ENCODE measurements at places on chromosomes 6 and 20.

- peak; percentile 74 for DNase-seq
Observed at GRCh38 chr6:16769131-16769985, 8.1 kb upstream of the ATXN1 start.

- no peak for DNase-seq
Observed at GRCh38 chr20:56431471-56431870, 19.4 kb downstream of the CASS4 start.

- no peak for DNase-seq
Observed at GRCh38 chr20:44990425-44990824, 24.1 kb downstream of the STK4 start.

DNA sequence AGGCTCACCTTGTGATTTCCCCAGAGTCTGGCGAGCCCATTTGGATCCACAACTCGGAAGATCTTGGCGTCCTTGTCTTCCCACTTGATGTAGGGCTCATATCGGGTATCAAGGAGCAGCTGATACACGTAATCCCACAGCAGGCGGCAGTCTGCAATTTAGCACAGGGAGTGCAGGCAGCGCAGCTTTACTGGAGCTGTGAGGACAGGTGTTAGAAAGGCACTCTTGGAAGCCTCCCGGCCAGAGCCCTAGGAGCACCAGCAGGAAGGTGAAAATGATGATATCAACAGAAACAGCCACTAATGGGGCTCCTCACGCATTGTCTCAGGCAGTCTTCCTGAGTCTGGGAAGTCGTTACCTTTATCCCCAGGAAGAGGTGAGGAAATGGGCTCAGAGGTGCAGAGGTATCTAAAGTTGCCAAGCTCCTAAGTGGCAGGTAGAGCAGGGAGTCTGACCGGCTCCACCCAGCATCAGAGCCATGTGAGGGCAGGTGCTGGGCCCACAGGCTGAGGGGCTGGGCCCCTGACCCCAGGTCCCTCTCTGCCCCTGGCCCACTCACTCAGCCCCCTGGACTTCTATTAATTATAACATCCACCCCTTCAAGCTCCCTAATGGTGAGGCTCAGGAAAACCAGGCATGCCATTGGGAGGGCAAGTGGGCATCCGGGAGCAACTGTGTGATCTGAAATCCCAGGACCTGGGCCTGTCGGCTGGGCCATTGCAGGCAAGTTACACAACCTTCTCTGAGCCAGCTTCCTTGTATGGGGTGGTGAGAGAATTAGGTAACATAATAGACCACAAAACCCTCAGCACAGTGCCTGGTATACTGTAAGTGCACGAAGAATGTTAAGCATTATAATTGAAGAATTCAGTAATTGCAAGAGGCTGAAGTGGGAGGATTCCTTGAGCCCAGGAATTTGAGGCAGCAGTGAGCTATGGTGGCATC lies 18.3 kb downstream of the ETV7 start:
- DNase-seq = no peak

DNA sequence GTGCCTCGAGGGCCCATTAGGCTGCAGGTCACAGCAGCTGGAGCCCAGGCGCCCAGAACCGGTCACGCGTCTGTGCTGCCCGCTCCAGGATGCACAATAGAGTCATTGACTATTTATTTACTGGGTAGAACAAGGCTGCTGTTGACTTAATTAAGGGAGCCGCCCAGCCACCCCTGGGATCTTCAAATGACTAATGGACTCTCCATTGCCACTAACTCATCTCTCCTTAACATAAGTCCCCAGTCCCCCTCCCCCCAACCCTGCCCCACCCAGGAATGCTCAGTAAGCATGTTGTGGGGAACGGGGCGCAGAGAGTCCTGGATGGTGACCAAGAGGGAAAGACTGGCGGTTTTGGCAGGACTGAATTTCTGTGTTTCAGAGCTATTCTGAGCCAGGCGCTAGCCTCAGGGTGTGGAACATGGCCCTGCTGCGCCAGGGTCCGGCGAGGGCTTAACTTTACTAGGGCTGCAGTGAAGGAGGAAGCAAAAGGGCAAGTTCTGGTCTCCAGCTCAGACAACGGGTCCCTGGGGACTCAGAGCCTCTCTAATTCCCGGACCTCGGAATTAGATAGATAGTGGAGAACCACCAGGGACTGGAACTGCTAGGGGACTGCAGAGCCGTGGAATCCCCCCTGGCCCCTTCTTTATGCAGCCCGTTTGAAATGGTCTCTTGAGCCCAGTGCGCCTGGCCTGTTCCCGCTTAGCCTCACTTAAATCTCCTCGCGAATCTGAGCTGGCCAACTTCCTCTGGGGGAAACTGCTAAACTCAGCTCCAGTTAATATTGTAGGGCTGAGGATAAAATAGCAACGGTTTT lies 1.5 kb upstream of the GRIK2 start:
- DNase-seq = no peak

DNA sequence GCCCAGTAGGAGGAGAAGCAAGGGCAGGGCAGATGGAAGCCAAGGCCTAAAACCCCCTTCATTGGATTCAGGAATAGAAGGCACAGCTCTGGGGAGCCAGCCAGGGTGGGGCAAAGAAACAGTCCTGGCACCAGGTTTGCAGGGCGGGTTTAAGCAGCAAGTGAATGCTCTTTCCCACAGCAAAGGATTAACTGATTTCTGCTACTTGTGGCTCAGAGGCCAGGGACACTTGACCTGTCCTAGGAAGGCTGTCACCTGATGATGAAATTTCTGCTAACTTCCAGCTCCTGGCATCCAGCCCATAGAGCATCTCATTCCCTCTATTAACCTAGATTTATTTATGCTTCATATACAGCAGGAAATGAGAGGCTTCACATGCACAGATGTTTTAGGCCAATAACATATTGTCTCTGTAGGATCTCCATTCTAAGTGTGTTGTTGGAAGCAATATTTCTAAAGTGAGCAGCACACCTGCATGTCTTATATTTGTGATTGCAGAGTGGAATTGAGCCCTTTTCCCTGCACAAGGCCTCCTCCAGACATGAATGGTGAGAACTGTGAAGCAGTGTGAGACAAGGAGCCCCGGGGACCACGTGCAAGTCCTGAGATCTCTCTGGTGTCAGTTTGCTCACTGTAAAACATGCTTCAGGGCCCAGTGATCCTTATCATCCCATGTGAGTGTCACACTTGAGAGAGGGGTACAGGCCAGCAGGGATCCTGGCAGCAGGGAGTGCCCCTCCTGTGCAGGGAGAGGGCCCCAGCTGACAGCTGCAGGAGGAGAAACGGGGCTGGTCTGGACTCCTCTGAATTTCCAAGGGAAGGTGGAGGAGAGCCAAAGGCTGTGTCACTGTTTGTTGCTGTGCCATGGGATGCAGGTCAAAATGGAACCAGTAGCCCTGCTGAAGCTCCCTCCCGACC lies 41.1 kb upstream of the CST5 start:
- no peak for DNase-seq

DNA sequence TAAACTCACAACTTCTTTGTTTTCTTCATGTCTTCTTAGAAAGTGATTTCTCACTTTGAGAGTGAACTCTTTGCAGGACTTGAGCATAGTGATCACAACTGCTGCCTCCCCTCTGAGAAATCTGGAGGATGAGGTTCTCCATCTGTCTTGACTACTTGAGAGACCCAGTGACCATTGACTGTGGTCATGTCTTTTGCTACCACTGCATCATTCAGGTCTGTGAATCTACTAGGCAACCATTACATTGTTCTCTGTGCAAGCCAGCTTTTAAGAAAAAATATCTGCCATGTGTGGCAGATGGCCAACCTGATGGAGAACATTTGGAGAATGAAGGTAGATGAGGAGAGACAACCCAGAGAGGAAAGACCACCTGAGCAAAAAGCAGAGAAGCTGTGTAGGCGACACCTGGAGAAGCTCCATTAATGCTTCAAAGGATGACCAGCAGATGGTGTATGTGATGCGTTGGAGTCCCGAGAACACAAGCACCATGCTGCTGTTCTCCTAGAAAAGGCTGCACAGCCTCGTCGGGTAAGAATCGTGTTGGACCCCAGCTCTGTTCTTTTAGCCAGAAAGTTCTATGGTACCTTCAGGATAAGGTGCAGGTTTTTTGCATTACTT lies 25.1 kb upstream of the TRIM26 start:
- no peak for DNase-seq

DNA sequence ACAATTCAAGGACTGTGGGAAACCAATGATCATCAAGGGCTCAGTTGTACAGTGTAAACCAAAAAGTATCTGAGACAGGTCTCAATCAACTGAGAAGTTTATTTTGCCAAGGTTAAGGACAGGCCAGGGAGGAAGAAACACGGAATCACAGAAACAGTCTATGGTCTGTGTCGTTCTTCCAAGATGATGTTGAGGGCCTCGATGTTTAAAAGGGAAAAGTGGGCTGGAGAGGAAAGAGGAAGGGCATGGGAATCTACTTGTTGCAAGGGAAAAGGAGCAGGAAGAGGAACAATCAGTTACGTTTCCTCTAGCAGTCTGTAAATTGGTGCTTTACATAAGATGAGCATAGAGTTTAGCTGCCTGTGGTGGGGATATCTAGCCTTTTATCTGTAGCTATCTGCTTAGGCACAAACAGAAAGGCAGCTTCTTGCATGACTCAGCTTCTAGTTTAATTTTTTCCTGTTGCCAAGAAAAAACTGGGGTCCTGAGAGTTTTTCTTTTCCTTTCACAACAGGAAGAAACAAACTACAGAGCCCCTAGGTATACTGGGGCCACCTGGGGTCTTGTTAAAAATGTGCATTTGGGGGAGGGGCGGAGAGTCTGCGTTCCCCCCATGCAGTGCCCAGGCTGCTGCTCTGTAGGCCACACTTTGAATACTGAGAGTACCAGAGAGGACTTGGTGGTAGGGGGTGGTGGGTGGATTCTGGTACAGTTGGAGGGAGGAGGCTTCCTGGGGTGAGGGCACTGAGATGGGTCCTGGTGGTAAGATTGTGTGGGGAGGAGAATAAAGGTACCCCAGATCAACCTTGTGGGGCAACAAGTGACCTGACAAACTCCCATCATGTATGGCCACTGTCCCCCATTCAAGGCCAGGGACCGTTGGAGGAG lies 35.3 kb upstream of the EZR start:
- DNase-seq = no peak
